ENCODE measurements at places on chromosomes 12 and 14.

DNA sequence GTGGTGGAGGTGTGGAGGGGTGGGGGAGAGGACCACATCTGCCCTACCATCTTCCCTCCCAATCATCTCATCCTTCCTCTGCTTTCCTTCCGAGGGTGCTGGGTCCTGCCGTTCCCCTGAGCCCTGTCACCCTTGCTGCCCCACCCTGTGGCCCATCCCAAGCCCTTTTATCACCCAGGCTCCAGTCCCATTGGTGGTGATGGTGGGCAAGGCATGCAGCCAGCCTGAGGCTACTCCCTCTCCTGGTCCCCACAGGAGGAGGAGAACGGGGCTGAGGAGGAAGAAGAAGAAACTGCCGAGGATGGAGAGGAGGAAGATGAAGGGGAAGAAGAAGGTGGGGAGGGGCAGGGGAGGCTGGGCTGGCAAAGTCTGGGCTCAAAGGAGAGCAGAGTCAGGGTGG, 2.7 kb upstream of the LAG3 start:
- DNase-seq = no peak

DNA sequence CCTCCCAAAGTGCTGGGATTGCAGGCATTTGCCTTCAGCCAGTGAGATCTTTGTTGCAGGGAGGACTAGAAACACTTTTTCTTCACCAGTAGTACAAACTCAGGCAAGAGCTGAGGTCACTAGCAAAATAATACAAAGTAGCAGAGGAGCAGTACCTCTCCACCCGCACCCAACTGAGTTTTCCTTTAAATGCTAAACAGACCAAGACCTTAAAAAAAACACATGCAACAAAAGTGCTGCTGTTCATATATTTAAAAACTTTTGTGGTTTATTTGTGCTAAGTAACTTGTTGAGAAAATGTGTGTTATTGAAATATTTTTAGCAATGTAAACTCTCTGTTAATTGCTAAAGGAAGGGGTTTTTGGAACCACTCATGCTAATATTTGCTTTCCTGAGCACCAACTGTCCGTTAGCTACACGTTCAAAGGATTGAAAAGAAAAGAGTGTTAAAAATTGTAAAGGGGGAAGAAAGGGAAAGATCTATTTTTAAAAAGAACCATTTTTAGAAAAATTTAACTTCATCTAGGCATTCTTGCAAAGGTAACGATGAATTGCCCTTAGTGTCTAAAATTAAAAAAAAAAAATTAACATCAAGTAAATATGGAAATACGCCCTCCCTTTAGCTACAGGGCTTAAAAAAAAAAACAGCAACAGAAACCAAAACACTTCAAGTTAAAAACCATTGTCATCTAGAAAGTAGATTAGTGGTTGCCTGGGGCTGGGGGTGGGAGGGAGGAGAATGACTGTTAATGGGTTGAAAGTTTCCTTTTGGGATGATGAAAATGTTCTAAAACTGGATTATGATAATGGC, 114.0 kb upstream of the KRAS start:
- no peak for DNase-seq

DNA sequence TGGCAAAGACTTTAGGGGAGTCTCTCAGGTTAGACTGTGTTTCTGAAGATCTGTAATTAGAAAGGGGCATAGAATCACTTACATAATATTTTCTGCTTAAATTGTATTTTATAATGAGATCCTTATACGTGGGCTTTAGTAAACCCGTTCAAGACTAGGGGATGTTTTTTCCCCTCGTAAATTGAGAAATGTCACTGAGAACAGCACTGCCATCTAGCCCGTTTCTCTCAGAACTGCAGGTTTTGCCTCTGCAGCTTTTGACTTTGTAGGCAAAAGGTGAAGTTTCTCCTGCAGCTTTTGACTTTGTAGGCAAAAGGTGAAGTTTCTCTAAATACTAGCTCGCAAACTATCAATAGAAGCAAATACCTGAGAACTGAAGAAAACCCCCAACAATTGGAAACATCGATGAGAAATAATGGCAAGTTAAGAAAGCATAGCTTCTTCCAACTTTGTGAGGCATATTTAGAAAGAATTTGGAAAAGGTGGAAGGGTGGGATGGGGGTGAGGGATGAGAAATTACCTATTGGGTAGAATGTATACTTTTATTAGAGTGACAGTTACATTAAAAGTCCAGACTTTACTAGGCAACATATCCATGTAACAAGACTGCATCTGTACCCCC, 9.9 kb upstream of the ASPG start:
- DNase-seq = no peak

- no peak for DNase-seq
Measured at GRCh38 chr12:1859643-1860042, 39.3 kb downstream of the LRTM2 start.

- no peak for DNase-seq
Measured at GRCh38 chr12:1773937-1774655, 46.3 kb upstream of the LRTM2 start.

DNA sequence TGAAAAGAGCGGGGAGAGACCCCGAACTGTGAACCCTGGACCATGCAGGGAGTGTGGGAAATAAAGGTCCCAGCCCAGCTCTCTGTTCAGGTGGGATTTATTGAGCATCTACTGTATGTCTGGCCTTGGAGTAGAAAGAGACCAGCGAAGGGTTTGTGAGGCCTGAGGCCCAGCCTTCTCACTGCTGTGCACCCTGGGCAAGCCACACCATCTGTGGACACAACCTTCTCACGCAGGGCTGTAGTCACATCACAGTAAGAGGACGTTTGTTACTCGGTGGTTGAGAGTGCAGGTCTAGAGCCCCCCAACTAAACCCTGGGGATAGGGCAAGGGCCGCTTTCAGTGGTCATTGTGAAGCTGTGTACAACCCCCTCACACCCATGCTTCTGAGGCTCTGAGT, 18.2 kb downstream of the FAM222A start:
- DNase-seq = no peak

- no peak for DNase-seq
Measured at GRCh38 chr12:124570810-124571209, 3.4 kb upstream of the NCOR2 start.

- DNase-seq = no peak
Measured at GRCh38 chr14:60184905-60185555, 19.8 kb upstream of the DHRS7 start.

GRCh38 chr12:46523863-46524770, 151.5 kb upstream of the SLC38A2 start:
- DNase-seq = no peak

GRCh38 chr14:31881531-31882310, 195.4 kb upstream of the ARHGAP5 start:
- no peak for DNase-seq

- no peak for DNase-seq
Measured at GRCh38 chr14:101894365-101895081, 69.8 kb upstream of the DYNC1H1 start.

DNA sequence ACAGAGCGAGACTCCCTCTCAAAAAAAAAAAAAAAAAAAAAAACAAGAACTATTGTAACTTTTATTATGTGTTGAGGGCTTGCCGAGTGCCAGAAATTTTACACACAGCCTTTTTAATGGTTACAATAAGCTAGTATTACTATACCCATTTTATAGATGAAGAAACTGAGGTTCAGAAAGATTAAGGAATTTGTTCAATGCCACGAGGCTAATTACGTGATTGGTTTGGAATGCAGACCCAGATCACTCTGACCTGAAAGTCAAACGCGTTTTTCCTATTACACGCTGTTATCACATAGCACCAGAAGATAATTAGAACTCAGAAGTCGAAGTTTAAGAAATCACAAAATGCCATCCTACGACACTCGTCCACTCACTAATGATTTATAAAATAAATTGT, 48.9 kb upstream of the RAP1B start:
- DNase-seq = no peak
